Hematopoietic multipotent progenitor cell treated with erythropoietin and hydrocortisone succinate and interleukin-3 and kit ligand, for 4 days (in vitro differentiated cells): ENCODE measurements at places on chromosomes 4 and X.

DNA sequence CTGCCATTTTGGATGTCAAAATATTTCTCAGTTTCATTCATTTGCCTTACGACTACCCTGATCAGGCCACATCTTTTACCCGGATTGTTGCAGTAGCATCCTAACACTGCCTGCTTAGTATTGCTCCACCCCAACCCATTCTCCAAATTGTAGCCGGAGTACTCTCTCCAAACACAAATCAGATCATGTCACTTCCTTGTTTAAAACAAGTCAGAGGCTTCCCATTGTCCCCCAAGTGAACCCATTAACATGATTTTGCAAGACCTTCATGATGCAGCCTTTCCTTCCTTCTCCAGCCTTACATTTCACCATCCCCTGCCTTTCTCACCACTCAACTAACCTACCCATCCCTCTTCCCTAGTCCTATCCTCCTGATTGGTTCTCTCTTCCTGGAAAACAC is 53.1 kb downstream of the FANCB start:
- no peak for DNase-seq

DNA sequence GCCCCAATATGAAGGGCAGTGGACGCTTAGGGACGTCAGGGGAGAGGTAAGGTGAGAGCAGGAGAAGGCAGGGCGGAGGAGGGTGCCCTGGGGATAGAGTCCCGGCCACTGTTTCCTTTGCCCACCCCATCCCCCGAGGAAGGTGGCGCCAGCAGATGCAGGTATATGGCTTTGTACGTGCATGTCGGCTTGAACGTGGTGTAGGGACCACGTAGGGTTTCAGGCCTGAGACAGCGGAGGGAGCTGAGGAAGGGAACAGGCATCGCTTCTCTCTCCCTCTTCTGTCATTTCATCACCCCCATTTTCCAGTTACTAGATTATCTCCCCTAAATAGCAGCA is 97.9 kb downstream of the PHKA2 start:
- no peak for DNase-seq

DNA sequence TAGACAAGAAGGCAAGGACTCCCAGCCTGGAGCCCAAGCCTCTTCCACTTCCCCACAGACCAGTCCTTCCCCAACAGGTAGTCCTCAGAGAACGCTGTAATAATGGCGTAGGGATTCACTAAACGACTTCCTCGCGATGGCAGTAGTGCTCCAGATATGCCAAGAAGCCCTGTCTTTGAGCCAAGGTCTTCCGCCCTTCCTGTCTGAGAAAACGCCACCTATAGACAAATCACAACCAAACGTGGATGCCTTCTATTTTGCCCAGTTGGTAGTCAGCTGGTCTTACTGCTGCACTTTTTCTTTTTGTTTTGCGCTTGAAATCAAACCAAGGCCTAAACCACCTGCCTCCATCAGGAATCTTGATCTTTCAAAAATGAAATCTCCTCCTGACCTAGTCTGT is 203.3 kb downstream of the OR13H1 start:
- no peak for DNase-seq

DNA sequence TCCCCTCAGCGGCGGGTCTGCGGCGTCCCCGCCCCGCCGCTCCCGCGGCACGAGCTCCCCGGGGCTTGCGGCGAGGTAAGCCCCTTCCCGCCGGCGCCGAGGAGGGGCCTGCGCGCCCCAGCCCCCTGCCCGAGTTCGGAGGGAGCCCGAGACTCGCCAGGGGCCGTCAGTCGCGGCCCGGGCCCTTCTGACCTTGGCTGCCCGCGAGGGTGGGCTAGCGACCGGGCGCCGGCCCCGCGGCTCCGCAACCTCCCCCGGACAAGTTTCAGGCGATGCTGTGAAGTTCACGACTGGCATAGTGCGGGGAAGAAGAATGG is 554 bp downstream of the CDKL5 start:
- no peak for DNase-seq

GRCh38 chrX:10011261-10011931 is 44.2 kb downstream of the CLDN34 start:
- no peak for DNase-seq

- no peak for DNase-seq
Measured at GRCh38 chr4:81786766-81787165, 315.1 kb upstream of the RASGEF1B start.

GRCh38 chr4:69321153-69321729 is 41.0 kb downstream of the UGT2B28 start:
- no peak for DNase-seq

GRCh38 chr4:130143656-130144055 is 1047.7 kb downstream of the C4orf33 start:
- no peak for DNase-seq

DNA sequence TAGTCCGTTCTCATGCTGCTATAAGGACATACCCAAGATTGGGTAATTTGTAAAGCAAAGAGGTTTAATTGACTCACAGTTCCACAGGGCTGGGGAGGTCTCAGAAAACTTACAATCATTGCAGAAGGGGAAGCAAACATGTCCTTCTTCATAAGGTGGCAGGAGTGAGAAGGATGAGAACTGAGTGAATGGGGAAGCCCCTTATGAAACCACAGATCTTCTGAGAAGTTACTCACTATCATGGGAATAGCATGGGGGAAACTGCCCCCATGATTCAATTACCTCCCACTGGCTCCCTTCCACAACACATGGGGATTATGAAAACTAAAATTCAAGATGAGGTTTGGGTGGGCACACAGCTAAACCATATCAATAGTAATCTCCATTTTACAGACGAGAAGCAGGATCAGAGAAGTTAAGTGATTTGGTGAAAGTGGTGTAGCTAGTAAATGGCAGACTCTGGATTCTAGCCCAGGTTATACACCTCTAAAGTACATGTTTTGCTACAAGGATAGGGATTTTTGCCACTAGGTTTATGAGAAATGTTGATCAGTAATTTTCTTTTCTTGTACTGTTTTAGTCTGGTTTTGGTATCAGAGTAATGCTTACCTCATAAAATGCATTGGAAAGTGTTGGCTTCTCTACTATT is 47.3 kb upstream of the C1GALT1C1 start:
- DNase-seq: peak; percentile 22

- peak; percentile 46 for DNase-seq
Measured at GRCh38 chr4:4860600-4861389, 1.3 kb downstream of the MSX1 start.

- no peak for DNase-seq
Measured at GRCh38 chrX:153407736-153408135, 3.5 kb upstream of the ZFP92 start.

DNA sequence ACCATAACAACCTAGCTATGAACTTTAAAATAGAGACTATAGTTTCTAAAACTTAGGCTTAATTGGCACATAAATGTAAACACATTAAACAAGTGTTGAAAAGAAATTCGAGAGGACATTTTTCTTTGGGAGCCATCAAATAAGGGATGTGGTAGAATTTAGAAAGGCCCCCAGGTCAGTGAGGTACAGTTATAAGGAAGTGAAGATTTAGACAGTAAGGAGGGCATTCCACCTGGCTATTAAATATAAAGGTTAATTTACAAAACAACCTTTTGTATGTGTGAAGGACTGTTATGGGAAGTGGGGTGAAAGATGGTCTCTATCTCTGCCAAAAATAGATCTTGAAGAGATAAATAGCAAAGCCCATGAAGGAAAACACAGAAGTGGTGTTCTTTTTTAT is 83.9 kb downstream of the AFF1 start:
- no peak for DNase-seq

GRCh38 chr4:188254211-188254610 is 115.0 kb downstream of the TRIML1 start:
- no peak for DNase-seq

DNA sequence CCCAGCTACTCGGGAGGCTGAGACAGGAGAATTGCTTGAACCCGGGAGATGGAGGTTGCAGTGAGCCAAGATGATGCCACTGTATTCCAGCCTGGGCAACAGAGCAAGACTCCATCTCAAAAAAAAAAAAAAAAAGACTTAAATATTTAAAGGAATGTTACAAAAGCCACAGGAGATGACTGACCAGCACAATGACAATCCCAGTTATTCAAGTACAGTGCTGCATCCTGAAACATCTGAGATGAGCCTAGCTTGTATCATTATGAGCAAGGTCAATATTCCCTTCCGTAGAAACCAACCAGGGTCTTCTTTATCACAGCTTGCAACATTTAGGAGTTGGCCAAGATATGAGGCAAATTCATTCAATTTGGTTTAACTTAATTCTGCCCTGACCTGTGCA is 38.6 kb downstream of the LNX1 start:
- DNase-seq: no peak

GRCh38 chrX:122133478-122133877 is 1050.6 kb upstream of the GRIA3 start:
- DNase-seq: no peak

DNA sequence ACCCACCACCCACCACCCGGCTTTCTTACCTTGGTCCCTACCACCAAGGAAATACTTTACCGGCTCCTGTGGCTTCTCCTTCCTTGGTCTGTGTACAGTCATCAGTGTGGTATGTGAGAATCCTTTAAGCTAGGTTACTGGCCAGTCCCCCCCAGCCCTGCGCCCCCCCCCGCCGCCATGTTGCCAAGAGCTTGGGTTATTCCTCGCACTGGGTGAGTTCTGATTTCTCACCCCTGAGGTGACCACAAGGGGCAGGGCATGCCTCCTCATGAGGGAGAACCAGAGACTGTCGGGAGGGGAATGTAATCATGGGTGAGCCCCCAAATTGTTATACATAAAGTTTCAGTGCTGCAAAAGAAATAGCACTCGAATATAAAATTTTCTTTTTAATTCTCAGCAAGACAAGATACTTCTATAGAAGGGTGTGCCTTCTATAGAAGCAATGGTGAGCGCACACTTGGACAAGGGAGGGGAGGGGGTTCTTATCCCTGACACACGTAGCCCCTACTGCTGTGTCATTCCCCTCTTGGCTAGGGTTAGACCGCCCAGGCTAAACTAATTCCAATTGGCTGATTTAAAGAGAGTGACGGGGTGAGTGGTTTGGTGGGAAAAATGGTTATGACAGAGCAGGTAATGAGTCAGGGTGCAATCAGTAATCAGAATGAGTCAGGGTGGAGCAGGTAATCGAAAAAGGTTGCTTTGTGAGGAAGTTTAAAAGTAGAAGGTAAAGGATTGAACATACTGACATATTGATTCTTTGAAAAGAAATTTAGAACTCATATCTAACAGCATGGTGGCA is 133.2 kb downstream of the KDM6A start:
- DNase-seq: no peak

DNA sequence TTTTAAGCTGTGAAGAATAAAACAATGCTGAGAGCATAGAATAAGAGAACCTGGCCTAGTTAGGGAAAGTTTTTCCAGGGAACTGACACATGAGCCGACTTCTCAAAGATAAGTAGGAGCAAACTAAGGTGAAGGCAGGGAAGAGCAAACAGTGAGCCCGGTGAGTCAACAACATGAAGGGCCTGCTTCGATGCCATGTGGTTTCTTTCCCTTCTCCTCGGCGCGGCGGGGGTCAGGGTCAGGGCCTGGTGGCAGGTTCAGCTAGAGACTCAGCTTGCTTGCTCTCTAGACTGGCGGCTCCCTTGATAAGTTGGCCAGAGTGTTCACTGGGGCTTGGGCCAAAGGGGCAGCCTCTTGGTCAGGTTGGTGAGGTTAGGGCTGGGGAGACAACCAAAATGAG is 81.1 kb downstream of the DLG3 start:
- DNase-seq: no peak

GRCh38 chr4:53235547-53235946 is 130.3 kb downstream of the SCFD2 start:
- no peak for DNase-seq

DNA sequence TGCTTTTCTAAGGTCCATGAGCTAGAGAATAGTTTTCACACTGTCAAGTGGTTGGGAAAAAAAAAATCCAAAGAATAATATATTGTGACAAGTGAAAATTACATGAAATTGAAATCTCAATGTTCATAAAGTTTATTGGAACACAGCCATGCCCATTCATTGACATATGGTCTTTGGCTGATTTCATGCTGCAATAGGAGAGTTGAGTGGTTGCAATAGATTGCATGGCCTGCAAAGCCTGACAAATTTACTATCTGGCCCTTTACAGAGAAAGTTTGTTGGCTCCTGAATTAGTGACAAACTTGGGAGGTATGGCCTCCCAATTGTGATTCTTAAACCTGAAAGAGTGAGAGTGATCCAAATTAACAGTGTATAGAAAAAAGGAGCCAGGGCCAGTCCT is 115.5 kb upstream of the FAM9C start:
- DNase-seq: no peak

- peak; percentile 61 for DNase-seq
Measured at GRCh38 chrX:119398974-119399771, at the start of gene SLC25A43. Gene SLC25A43 (plus strand): TSS chrX:119399336. CDS start chrX:119399404, 68 bp downstream.

DNA sequence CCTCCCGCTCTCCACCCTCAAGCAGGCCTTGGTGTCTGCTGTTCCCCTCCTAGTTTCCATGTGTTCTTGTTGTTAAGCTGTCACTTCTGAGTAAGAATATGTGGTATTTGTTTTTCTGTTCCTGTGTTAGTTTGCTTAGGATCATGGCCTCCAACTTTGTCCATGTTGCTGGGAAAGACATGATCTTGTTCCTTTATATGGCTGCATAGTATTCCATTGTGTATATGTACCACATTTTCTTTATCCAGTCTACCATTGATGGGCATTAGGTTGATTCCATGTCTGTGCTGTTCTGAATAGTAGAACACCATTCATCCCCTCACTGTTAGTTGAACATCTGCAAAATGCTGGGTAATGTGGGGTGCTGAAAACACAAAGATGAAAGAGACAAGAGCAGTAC is 222.9 kb downstream of the PALLD start:
- DNase-seq: no peak

DNA sequence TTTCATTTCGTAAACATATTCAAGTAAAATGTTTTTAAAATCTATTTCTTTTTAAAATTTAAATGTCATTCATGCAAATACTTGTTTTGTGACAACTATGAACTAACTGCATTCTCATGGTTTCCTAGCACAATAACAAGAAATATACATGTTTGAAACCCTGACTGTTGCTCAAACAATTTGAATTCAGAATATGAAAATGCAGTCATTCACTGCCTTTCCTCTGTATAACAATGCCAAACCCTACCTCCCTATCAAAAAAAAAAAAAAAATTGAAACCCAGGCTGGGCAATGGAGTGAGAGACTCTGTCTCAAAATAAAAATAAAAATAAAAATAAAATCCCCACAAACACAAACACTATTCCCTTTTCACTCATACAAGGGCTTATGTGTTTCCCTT is 42.1 kb downstream of the MAB21L2 start:
- no peak for DNase-seq

GRCh38 chr4:126144543-126145237 is 829.9 kb downstream of the FAT4 start:
- no peak for DNase-seq

GRCh38 chrX:10399043-10399741 is 221.2 kb downstream of the MID1 start:
- DNase-seq: no peak

- no peak for DNase-seq
Measured at GRCh38 chr4:41598580-41598979, 60.6 kb downstream of the LIMCH1 start.

GRCh38 chrX:119069128-119069527 is 3.7 kb upstream of the CT47C1 start:
- no peak for DNase-seq

- DNase-seq: no peak
Measured at GRCh38 chr4:102761296-102761701, 531 bp upstream of the MANBA start.
